Foreskin fibroblast (primary cell): ENCODE measurements at places on chromosomes 12 and 14.

- no peak for DNase-seq
Measured at GRCh38 chr12:95739561-95740313, 50.8 kb downstream of the NTN4 start.

DNA sequence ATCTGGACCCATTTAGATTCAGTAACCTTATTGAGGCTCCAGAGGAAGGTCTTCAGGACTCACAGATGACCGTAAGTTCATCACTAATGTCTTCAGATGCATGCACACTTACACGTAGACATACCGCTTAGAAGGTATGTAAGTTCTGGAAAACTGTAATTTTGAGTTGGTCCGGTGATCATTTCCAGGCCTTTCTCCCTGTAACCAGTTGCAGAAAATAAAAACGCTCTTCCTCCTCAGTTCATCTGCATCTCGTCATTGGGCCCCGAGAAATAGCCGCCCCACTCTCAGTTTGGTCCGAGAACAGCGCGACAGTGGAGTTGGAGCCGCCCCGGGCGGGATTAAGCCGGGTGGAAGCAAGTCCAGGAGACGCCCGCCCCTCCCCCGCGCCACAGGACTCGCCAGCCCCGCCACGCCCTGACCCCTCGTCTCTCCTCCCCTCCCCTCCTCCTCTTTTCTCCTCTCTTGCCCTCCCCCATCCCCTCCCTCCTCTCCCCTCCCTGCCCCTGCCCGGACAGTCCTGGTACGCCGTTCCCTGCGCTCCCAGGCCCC lies 83.7 kb downstream of the TNFAIP2 start:
- DNase-seq: peak; percentile 49

DNA sequence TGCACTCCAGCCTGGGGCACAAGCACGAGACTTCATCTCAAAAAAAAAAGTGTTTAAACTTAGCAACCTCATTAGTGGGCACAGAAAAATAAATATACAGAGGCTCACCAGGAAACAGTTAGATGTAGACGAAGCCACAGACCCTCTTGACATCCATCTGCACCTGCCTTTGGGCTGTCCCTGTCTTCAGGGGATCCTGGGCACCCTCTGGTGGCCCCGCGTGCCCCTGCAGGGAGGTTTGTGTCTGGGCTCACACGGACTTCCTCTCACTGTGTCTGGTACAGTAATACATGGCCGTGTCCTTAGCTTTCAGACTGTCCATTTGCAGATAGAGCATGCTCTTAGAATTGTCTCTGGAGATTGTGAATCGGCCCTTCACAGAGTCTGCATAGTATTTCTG lies 916.5 kb downstream of the TMEM121 start:
- no peak for DNase-seq

DNA sequence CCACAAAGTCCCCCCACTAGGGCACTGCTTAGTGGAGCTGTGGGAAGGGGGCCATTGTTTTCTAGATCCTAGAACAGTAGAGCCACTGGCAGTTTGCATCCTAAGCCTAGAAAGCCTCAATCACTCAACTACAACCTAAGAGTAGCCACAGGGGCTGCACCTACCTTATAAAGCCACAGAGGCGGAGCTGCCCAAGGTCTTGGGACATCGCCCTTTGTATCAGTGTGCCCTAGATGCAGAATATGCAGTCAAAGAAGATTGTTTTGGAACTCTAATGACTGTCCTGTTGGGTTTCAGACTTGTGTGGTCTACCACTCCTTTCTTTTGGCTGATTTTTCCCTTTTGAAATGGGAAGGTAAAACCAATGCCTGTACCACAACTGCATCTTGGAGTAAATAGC lies 59.5 kb downstream of the ATP2B1 start:
- DNase-seq: no peak

DNA sequence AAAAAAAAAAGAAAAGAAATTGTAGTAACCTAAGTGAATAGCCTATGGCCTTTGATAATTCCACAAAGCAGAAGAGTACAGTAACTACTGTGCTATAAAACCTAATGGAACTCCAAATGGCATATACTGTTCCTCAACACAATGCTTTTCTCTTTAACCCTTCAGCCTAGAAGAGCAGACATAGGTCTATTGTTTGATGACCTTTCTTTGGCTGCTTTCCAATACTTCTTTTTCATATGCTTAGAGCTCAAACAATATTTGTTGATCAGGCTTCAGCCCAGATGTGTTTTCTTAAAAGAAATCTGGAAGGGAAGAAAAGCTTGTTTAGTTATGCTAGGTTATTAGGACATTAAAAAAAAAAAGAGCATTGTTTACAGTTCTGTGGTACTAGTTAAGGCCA lies 116.4 kb downstream of the NTN4 start:
- no peak for DNase-seq

DNA sequence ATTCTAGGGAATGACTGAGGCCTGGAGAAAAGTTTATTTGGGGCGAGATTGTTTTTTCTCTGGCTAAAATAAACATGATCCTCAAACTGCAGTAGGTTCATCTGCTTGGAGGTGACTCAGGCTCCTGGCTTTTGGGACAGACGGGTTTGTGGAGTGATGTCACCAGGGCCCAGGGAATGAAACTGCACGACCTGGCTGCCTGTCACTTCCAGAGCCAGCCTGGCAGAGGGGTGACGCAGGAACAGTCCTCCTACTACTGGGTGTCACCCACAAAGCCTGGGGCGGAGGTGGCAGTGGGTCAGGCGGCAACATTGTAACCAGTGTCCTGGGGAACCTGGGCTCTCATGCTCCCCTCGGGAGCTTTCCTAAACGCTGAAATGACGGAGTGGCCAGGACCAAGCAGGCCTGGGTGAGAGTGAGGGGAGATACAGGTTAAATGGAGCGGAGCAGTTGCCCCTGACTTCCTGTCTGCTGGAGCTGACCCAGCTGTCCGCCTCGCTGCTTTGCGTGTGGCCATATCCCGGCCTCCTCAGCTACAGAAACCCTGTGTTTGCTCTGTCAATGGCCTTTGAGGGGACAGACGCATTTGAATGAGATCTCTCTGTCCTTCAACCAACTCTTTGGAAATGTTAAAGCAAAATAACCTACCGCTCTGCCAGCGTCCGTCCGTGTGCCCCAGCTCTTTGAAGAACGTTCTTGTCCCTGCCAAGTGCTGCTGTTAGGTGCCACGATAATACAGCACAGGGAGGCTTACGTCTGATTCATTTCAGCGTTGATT lies 6.5 kb downstream of the HIP1R start:
- peak; percentile 87 for DNase-seq

DNA sequence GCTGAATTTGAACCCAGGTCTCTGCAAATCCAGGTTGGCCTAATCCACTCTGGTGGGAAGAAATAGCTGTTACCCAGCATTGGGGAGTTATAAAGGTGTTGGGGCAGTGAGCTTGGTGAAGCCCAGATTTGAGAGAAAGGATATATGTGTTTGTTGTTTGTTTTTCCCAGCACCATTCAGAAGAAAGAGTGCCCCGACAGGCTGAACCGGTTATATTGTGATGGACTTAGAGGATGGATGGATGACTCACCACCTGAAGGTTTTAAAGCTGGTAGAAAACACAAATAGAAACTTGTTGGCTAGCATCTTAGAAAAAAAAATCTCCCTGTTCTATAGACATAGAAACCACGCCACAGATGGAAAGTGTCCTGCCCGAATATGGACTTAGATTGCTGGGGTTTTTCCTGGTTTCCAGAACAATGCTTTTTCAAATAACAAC lies 404.6 kb downstream of the MED13L start:
- no peak for DNase-seq

GRCh38 chr14:54515670-54516069 lies 6.0 kb downstream of the CGRRF1 start:
- no peak for DNase-seq

- no peak for DNase-seq
Measured at GRCh38 chr14:98564006-98564405, 708.0 kb downstream of the BCL11B start.

DNA sequence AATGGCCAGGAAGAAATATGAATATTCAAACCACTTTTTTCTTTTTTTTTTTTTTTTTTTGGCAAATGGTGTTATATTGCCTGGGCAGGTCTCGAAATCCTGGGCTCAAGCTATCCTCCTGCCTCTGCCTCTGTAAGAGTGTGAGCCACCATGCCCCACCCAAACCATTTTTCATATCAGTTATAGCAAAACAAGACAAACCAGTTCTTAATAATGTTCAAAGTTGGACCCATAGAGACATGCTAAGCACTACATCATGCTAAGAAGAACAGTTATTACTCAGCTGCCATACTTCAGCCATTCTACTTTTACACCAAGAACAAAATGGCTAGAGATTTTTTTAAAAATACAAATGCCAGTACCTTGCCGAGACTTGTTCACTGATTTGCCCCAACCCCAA lies 25.5 kb downstream of the EIF2S1 start:
- no peak for DNase-seq

DNA sequence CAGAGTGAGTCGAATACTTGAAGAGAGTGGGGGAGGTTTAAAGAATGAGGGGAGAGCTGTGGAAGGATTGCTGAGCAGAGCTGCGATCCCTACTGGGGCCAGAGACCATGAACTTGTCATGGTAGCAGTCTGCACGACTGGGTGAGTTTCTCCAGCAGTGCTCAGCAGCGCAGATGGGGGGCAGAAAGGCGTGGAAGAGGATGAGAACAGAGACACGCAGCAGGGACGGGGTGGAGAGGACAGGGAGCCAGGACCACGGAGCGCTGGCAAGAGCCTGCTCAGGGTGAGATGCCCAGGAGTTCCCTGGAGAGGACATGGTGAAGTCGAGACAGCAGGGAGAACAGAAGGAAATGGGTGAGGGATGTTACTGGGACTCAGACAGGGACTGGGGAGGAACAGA lies 2.1 kb upstream of the AQP6 start:
- DNase-seq: no peak

DNA sequence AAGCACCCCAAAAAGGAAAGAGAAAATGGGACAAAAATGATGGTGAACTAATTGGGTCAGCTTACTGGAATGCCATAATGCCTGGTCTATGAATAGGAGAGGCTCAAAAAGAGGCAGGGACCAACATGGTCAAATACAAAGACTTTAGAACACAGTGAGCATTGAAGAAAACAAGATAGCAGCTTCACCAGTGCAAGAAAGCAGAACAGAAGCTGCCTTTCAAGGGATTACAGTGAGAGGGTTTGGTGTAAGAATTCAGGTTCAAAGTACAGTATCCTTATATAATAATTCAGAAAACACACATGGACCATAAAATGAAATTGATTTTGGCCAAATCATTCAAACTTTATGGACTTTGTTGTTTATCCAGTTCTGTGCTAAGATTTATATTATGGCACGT lies 162.1 kb downstream of the NAV3 start:
- DNase-seq: peak; percentile 16

DNA sequence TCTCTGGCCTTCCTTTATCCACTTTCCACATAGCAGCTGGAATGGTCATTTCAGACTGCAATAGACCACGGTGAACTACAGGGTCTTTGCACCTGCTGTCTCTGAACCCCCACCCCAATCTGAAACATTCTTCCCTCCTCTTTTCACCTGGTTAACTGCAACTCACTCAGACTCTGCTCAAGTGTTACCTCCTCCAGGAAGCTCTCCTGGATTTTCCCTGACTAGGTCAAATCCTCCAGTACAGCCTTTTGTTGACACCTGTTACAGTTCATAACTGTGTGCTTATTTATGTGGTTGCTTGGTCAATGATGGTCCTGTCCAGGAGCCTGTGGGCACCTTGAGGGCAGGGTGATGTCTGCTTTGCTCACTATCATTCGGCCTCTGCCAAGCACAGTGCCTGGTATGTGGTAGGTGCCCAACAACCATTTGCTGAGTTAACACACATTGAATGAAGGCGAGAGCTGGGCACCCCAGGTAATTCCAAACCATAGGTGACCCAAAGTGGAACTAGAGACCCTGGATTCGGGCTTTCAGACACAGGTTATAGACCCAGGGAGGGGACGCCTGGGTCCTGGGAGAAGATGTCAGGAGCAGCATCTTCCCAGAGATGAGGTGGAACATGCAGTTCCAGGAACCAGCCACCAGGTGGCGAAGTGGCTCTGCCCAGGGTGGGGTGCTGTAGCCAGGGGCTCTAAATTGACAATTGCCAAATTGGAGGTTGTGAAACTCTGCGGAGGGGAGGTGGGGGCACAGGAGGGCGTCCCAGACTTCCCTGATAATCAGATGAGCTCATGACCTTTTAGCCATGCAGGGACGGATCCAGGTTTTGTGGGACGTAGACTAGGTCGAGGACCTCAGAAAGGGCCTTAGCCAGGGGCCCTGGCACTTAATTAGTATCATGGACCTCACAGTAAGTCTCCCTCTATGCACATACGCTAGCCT lies 28.1 kb downstream of the TRPV4 start:
- peak; percentile 78 for DNase-seq

- no peak for DNase-seq
Measured at GRCh38 chr12:50981319-50982239, 29.2 kb downstream of the HIGD1C start.

- no peak for DNase-seq
Measured at GRCh38 chr12:67582238-67582834, 66.2 kb upstream of the DYRK2 start.

GRCh38 chr12:19055589-19055988 lies 73.9 kb upstream of the PLEKHA5 start:
- DNase-seq: no peak

- peak; percentile 18 for DNase-seq
Measured at GRCh38 chr12:118190266-118190665, 54.3 kb downstream of the PEBP1 start.

DNA sequence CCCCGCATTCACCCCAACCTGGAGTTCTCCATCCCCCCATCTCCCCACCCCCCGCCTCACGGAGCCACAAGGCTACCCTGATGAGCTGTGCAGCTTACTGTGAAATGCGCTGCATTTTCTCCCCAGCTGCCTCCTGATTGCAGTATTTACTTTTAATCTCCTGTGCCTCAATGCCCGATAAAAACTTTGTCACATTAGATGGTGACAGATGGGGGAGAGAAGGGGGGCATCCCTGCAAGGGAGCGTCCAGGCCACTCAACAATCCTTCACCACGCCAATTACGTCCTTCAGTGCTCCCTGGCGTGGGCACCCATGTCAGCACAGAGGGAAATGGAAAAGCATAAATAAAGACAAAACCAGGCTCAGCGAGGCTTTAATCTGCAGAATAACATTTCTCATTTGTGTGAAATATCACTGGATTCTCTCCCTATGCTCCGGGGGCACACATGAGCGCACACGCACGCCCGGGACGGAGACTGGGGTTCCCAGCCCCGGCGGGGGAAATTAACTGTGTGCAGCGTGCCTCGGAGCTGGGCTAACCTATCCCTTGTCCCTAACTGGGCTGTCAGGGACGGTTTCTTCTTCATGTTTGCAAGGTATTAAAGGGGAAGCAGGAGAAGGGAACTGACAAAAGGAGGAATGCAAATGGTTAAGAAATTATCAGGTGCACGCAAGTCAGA lies 186.7 kb upstream of the VASH1 start:
- no peak for DNase-seq

DNA sequence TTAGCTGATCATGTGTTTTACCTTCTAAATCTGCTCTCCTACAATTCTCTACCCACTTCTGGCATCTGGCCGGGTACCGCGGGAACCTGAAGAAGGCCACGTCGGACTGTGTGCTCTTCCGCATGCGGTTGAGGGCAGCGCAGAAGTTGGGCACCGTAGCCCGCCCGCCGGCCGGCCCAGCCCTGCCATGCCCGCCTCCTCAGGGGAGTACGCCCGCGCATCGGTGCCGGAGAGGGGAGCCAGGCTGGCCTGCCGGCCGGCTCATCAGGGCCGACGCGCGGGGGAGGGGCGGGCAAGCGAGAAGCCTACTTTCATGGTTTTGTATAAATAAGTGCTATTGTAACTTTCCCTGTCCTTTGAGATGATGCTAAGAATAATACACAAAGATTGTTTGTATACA lies 19.9 kb upstream of the ADAMTS20 start:
- DNase-seq: no peak
